T-helper 1 cell treated with Interleukin-12 subunit alpha and Interleukin-12 subunit beta and Interleukin-4 antibody, amounts not matched to agents 30 ng/mL and 1 ng/mL, for 36 hours (primary cell): ENCODE measurements at places on chromosomes 6 and 20. TPM values are rescaled to one million over a fixed set of nuclear protein-coding genes. Genes with fewer than 3 reads are reported as not detected.

AMD1 gene
- total RNA-seq, result 73.5 and 74.1 TPM in 2 replicates

RAET1L gene
- not detected in 2 replicates for total RNA-seq

PI16 gene
- 2.5 and 4.6 TPM in 2 replicates for total RNA-seq

FAM209B gene
- total RNA-seq, result 2.5 and 2.7 TPM in 2 replicates

PXT1 gene
- 0.22 and 0.25 TPM in 2 replicates for total RNA-seq

FAM135A gene
- 10.8 and 11.2 TPM in 2 replicates for total RNA-seq

RBPJL gene
- 0.17 TPM in 1 of 2 replicates, not detected in the other for total RNA-seq

BPI gene
- total RNA-seq, result not detected in 2 replicates

TENT5A gene
- 0.78 and 0.88 TPM in 2 replicates for total RNA-seq

SLC22A16 gene
- not detected in 2 replicates for total RNA-seq

SCRT2 gene
- not detected in 2 replicates for total RNA-seq

CGA gene
- total RNA-seq, result not detected in 2 replicates
